GM23338 (cell line): ENCODE measurements at places on chromosomes 2 and 18.

DNA sequence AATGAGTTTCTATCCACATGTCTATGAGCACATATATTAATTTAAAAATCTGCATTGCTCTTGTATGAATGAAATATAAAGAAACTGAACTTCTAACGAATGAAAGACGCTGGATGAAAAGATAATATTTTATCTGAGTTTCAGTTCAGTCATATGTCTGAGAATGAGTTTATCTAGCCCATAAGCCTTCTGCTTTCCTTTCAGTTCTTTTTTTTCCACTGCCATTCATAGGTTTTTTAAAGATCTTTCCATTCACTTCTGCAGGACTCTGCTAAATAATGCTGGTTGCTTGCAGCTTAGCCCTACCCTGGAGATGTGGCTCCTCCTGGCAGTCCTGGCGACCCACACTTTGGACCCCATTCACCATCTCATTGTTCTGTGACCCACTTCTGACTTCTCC, 109.0 kb downstream of the BCL2 start:
- no peak for DNase-seq

DNA sequence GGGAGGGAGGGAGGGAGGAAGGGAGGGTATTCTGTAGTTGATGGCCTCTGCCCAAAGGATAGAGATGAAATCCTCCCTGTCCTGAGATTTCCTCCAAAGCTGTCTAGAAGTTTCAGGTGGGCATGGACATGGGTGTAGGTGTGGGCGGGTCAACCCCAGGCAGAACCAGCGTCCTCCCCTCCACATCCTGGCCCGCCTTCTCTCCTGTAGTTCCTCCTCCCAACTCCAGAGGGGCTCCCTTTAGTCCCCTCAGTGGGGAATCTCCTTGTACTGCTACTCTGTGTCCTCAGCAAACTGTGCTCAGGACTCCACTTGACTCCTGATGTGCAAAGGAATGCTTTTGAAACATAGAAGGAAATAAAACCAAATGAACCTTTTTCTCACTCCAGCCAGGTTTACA, 88.1 kb downstream of the MRPS9 start:
- peak; percentile 66 for DNase-seq

GRCh38 chr2:38076710-38077430, 919 bp upstream of the CYP1B1 start:
- DNase-seq = peak; percentile 86

GRCh38 chr2:224448236-224448635, 46.3 kb upstream of the FAM124B start:
- DNase-seq = no peak

DNA sequence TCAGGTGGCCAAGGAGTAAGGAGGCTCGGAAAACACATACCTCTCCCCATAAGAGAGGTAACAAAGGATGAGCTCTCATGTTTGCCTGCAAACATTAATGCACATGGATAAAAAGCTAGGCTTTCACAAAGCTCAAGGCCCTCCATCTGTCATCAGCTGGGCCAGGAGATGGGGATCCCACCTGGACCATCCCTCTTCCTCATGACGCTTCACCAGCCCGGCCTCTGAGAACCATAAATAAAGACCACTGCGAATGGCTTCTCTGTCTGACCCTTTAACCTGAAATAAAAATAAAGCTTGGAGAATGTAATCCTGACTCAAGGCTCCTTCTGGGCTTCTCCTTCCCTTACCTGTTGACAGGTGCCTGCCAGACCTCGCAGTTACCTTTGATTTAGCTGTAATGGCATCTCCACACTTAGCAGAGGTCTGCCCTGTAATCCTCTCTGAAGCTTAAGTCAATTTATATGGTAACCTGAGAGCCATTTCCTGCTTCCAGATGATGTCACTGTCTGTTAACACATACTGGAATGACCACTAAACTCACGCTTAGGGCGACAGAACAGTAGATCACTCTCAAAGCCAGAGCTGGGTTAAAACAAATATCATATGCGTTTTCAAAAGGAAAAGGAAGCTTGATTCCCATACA, 29.3 kb upstream of the FOXI3 start:
- DNase-seq = peak; percentile 45

DNA sequence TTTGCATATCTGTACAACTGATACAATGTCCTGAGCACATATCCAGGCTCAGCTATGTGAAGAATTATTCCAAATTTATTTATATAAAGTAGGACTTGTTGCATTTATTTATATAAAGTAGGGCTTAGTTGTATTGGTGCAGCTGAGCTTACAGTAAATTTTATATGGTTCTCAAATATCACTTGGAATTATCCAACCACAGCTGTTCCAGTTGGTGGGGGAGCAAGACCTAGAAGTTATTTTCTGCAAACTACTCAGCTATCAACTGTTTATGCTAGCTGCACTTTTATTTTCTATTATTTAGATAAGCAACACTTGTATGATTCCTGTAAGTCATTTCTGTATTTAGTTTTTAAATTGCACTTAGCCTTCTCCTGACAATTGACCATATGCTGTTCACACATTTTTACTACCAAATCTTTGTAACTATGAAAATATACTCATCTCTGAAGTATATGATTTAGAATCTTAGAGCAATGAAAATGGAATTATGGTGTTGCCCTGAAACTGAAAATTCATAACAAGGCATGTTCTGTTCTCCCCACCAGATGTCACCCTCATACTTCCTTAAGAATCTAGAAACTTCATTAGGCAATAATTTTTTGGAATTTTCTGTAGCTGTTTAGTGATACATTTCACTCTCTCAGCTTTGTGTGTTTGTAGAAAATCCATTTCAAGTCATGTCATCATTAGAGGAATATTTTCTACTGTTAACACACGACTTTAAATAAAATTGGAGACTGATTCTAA, 157.0 kb upstream of the CBLN2 start:
- peak; percentile 62 for DNase-seq

GRCh38 chr18:61901323-61901986, 8.6 kb upstream of the RNF152 start:
- DNase-seq = peak; percentile 91

DNA sequence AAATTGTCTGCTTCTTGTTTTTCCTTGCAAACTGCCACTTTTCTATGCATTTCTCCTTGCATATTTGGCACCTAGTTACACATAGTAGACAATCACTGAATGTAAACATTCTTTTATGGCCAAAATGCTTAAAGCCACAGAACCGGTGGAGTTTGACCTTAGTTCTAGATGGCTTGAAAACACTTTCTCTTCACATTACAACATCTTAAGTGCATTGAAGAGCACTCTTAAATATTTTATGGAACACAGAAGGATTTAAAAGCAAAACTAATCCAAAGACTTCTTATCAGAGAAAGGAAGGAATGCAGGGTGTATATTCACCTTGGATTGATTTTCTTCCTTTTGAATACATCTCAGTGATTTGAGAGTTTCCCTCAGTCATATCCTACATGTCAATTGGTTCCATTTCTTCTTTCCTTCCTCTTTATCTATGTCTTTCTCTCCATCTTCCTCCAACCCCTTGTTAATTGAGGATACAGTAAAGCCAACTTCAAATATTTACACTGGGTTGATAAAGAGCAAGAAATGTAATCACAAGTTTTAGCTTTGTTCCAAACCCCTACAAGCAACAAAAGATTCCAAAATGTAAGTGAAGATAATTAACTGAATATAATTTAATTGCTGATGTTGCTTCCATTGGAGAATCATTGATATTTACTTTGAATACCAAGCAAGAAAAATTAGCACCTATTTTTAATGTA, 548.0 kb downstream of the CNTNAP5 start:
- DNase-seq = no peak

- DNase-seq = no peak
Measured at GRCh38 chr2:150538651-150539201, 51.3 kb upstream of the RND3 start.

- DNase-seq = no peak
Measured at GRCh38 chr2:127058246-127058953, 48.6 kb downstream of the BIN1 start.

DNA sequence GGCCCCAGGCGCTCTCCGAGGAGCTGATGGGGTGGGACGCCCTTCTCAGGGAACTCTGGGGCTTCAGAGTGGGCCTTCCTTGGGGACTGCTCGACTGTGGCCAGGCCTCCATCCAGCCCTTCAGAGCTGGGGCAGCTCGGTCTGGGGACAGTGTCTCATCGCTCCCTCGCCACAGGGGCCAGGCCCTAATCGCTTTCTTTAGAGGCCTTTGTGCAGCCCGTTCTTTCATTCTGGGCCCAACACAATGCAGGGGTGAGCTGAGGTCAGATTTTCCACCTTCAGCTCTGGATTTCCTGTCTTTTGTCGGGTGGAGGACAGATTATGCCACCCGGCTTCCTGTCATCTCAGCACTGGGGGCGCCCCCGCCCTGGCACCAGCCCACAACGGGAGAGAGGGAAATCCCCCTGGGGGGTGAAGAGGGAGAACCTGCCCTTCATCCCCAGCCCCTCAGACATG, 25.2 kb downstream of the MYCN start:
- DNase-seq = no peak

DNA sequence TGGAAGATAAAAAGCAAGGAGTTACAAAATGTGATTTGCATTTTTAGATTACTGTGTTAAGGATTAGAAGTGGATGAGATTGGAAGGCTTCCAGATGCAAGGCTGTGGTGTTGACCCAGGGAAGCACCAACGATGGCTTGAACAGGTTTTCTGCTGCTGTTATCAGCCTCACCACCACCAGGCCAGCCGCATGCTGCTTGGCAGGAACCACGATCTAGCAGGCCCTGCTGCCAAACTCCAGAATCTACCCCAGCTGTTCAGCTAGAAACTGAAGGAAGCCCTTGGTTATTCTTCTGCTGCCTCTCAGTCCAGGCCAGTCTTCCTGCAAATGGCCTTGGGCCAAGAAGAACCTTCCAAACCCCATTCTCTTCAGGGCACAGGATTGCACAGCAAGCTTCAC, 133.9 kb downstream of the MTCL1 start:
- DNase-seq = no peak

DNA sequence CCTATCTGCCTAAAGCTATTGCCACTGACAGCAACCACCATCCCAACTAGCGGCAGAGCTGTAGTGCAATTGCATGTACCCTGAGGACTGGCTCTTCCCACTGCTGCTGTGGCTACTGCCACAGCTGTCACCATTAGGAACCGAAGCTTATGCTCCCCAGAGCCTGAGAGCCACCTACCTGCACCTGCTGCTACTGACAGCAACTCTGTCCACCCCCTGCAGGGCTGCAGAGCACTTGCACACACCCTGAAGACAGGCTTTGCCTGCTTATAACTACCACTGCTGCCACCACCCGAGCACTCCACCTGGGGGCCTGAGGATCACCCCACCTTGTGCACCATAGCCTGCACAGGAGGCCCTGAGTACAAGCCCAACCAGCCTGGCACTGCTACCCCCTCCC, 217.6 kb upstream of the FOSL2 start:
- DNase-seq = peak; percentile 29

GRCh38 chr2:149648282-149649030, 60.9 kb upstream of the MMADHC start:
- DNase-seq = no peak

- DNase-seq = peak; percentile 60
Measured at GRCh38 chr2:223947711-223948205, 2.6 kb upstream of the WDFY1 start.

DNA sequence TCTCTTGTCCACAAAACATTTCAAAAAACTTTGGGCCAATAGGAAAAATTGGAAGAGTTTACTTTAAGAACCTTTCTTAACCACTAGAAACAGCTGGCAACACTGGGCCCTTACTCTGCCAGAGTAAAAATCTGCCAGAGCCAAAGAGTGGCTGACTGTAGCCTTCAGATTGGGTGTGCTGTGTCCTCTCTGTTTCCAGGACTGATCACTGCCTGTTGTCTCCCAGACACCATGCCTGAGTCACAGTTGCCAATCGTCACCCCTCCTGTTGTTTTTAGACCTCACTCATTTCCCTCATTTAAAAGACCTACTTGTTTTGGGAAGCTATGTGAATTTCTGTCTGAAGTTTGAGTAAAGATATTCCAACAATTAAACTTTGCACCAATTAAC, 159.1 kb downstream of the PPP1R1C start:
- no peak for DNase-seq

DNA sequence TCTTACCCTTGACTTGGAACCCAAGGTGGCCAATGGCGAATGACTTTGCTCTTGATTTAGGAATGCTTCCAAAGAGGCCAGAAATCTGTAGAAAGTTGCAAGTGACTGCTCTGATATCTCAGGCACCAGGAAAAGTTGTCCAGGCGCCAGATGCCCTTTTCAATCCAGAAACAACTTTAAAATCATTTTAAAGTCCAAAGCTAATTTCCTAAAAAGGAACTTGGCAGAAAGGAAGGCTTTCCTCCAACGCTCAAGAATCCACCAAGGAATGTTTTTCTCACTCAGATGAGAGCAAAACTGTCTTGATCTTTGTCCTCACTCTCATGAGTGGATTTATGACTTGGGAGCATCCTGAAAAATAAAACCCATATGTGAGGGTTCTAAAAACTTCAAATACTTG, 5.3 kb downstream of the NGEF start:
- no peak for DNase-seq

DNA sequence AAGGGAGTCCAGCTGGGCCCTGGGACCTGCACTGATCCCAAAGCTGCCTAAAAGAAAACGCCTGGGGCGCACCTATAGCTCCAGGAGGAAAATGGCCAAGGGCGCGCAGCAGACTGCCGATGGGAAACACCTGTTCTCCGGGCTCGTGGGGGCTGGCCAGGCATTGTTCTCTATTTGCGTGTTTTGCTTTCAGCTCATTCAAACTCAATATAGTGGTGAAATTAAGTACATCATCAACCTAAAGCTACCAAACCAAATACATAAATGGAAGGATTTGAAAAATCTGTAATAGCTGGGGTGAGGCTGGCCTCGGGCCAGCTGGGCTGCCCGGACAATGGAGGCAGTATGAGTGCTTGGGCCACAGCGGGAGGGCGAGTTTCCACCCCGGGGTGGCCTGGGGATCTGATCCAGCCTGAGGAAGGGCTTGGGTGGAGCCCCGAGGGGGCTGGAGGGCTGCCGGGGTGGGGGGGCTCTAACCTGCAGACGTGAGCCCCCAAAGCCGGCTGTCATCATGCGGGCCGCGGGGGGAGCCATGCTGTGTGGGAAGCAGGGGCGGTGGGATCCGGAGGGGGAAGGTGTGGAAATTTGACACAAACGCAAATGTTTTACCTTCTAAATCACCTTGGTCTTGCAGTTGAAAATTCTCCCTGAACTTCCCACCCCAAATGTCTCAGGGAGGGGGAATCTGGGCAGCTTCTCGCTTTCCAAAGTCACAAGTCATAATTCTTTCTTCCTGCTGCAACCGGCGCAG, 77.6 kb downstream of the ASB1 start:
- peak; percentile 12 for DNase-seq

- DNase-seq = no peak
Measured at GRCh38 chr2:212667751-212668316, 129.2 kb upstream of the ERBB4 start.

DNA sequence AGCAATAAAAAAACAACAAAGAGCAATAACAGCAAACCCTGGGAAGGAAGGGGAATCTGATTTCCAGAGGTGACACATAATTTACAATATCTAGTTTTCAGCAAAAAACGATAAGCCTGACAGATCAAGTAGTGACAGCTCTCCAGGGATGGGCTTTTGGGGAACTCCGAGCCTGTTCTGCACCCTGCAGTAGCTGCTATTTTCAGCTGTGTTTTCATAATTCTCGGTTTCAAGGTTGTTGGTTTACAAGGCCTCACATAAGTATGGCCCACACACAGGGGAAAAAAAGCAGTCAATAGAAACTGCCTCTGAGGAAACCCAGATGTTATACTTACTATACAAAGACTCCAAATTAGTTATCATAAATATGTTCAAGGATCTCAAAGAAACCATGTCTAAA, 67.7 kb upstream of the CTLA4 start:
- no peak for DNase-seq

- DNase-seq = peak; percentile 73
Measured at GRCh38 chr18:50638884-50639420, 79.1 kb downstream of the MAPK4 start.

- DNase-seq = peak; percentile 43
Measured at GRCh38 chr2:55926246-55926645, 2.7 kb upstream of the EFEMP1 start.

GRCh38 chr2:113005030-113005509, at the start of gene IL36A:
Gene IL36A (plus strand): TSS chr2:113005459. CDS start chr2:113005872, 413 bp downstream.
- no peak for DNase-seq
